MCF 10A (cell line): ENCODE measurements at places on chromosomes 3 and 15. TPM values are rescaled to one million over a fixed set of nuclear protein-coding genes. Genes with fewer than 3 reads are reported as not detected.

GRCh38 chr3:186525369-186526255 lies 18.6 kb downstream of the CRYGS start:
- H3K27ac ChIP-seq: no peak overlapping the region
- H3K4me3 ChIP-seq: no peak overlapping the region
- H3K4me1 ChIP-seq: peaks cover 6% of the 10 kb centered on the region

- no peak overlapping the region for H3K4me3 ChIP-seq
- H3K4me1 ChIP-seq: no peaks in the 10 kb centered on the region
- H3K36me3 ChIP-seq: no peaks in the 10 kb centered on the region
- H3K27me3 ChIP-seq: no peaks in the 10 kb centered on the region
- H3K27ac ChIP-seq: no peak overlapping the region
- no peak for DNase-seq
Measured at GRCh38 chr3:147712357-147712756, 303.2 kb downstream of the ZIC1 start.

DNA sequence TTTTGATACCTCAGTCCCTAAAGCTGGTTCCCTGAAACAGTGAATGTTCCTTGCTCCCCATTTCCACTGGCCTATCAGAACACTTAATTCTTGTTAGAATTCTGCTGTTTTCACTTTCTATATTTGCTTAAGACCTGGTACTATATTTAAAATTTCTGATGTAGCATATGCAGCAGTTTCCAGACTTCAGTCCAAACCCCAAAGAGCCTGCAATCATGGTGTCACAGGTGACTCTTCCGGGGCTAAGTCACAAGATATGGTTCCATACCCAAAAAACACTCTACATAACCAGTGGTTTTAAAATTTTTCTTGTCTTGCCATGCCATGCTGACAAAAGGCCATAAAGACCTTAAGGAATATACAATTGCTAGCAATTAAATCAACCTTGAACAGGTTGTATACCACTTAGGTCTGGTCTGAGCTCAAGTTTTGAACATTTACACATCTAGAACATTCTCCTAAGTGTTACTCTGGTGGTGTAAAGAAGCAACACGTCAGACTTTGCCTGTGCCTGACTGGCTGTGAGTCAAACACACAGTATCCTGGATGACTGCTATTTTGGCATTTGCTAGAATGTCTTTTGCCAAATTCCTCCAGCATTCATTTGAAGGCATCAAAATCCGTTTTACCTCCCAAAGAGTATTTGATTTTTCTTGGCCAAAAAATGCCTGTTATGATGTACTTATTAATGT lies 160.0 kb downstream of the FRMD5 start:
- no peak overlapping the region for H3K4me3 ChIP-seq
- H3K36me3 ChIP-seq: no peaks in the 10 kb centered on the region

- no peaks in the 10 kb centered on the region for H3K27me3 ChIP-seq
- H3K4me3 ChIP-seq: peak overlapping the region; percentile 71
- H3K36me3 ChIP-seq: peaks cover under 1% of the 10 kb centered on the region
- peak overlapping the region; percentile 82 for H3K27ac ChIP-seq
- peak; percentile 54 for DNase-seq
- peaks cover 36% of the 10 kb centered on the region for H3K4me1 ChIP-seq
Measured at GRCh38 chr3:194871864-194872668, 186.4 kb downstream of the FAM43A start.

GRCh38 chr3:45258317-45258716 lies 32.2 kb upstream of the TMEM158 start:
- no peak for DNase-seq
- H3K27ac ChIP-seq: no peak overlapping the region
- no peaks in the 10 kb centered on the region for H3K4me1 ChIP-seq
- H3K27me3 ChIP-seq: peaks cover 28% of the 10 kb centered on the region
- no peaks in the 10 kb centered on the region for H3K36me3 ChIP-seq

DNA sequence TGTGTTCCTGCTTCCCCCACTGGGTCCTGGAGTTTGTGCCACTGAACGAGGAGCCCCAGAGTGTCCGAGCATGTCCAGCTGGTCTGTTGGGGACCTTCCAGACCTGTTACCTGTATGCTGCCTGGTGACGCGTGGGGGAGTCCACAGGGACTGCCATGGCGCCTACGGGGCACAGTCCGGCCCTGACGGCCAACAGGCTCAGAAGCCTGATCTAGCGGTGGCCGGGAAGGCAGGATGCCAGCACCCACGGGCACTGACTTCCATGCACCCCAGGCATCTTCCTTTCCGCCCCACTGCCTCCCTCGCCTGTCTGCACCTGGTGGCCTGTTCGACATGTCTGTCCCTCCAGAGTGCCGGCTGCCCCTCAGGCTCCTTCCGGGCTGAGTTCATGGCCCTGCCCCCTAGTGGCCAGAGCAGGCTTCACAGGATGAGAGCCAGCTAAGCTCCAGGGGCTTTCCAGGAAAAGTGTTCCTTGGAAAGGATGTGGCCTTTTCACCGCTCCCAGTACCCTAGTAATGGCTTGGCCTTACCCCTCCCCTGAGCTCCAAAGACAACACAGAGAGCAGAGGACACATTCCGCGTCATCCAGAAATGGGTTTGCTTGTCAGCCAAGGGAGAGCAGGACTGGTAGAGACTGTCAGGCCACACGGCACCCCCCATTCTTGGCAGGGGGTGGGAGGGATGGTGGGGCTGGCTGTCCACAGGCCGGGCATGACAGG lies 35.7 kb downstream of the NGRN start:
- peaks cover 8% of the 10 kb centered on the region for H3K4me1 ChIP-seq
- H3K27ac ChIP-seq: no peak overlapping the region
- no peaks in the 10 kb centered on the region for H3K36me3 ChIP-seq
- H3K27me3 ChIP-seq: no peaks in the 10 kb centered on the region
- peak; percentile 68 for DNase-seq
- H3K4me3 ChIP-seq: no peak overlapping the region

- no peak for DNase-seq
- no peak overlapping the region for H3K27ac ChIP-seq
- H3K4me1 ChIP-seq: no peaks in the 10 kb centered on the region
- peaks cover 5% of the 10 kb centered on the region for H3K36me3 ChIP-seq
Measured at GRCh38 chr15:100560323-100560722, 31.6 kb upstream of the CERS3 start.

GRCh38 chr15:69599271-69599670 lies 146.7 kb downstream of the RPLP1 start:
- no peak overlapping the region for H3K4me3 ChIP-seq
- DNase-seq: no peak
- peaks cover 7% of the 10 kb centered on the region for H3K4me1 ChIP-seq
- no peak overlapping the region for H3K27ac ChIP-seq
- no peaks in the 10 kb centered on the region for H3K36me3 ChIP-seq
- H3K27me3 ChIP-seq: peaks cover 60% of the 10 kb centered on the region

- peak; percentile 80 for DNase-seq
- H3K27me3 ChIP-seq: peaks cover 20% of the 10 kb centered on the region
- H3K4me1 ChIP-seq: peaks cover 16% of the 10 kb centered on the region
- H3K4me3 ChIP-seq: no peak overlapping the region
- no peak overlapping the region for H3K27ac ChIP-seq
Measured at GRCh38 chr3:31275038-31275572, 257.6 kb upstream of the STT3B start.

GRCh38 chr3:141373768-141374526 lies 5.6 kb downstream of the ZBTB38 start:
- H3K27ac ChIP-seq: peak overlapping the region; percentile 42
- peaks cover 85% of the 10 kb centered on the region for H3K36me3 ChIP-seq
- H3K4me1 ChIP-seq: peaks cover 38% of the 10 kb centered on the region
- peak; percentile 77 for DNase-seq
- H3K4me3 ChIP-seq: no peak overlapping the region

DNA sequence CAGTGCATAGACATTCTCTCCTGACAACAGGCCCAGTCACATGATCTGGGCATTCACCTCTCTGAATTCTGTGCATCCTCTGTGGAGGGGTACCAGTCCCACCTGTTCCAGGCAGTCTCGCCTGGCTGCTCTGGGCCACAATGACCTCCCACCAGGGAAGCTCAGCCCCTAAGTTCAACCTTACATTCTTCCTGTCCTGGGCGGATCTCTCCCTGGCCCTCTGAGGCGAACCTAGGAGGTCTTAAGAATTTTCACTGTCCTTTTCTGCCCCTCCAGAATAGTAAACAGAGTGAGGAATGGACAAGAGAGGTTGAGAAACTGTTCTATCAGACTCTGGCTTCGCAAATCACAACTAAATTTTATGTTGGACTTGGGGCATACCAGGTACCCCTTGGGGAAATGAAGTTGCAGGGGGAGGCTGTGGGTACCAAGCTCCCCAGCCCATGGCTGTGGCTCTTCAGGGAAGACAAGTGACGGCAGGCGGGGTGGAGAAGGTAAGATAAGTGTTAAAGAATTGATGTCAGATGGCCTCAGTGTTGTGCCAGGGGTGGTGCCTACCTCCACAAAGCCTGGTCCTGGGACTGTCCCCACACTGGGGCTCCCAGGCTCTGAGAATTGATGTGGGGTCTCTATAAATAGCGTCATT lies 5.3 kb downstream of the SCN5A start:
- H3K36me3 ChIP-seq: peaks cover 5% of the 10 kb centered on the region
- no peak for DNase-seq
- H3K4me3 ChIP-seq: no peak overlapping the region
- H3K4me1 ChIP-seq: no peaks in the 10 kb centered on the region
- H3K27ac ChIP-seq: no peak overlapping the region
- H3K27me3 ChIP-seq: no peaks in the 10 kb centered on the region

DNA sequence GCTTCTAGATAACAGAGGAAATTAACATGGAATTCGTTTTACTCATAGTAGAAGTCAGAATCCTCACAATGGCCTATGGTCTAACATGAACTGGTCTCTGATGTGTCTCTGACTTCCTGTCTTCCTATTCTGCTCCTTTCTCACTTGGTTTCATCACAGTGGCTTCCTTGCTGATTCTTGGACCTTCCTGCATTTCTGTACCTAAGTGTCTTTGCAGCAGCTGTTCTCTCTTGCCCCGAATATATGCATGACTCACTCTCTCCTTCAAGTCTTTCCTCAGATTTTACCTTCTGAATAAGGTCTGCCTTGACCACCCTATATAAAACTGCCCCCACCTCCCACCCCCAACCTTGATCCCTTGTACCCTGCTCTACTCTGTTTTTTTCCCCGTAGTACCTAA lies 14.1 kb downstream of the ARL13B start:
- no peak overlapping the region for H3K4me3 ChIP-seq
- peak; percentile 17 for DNase-seq
- no peak overlapping the region for H3K27ac ChIP-seq
- H3K4me1 ChIP-seq: peaks cover 7% of the 10 kb centered on the region
- no peaks in the 10 kb centered on the region for H3K27me3 ChIP-seq

GRCh38 chr3:158776531-158776930 lies 25.3 kb upstream of the MFSD1 start:
- no peak for DNase-seq
- H3K4me1 ChIP-seq: no peaks in the 10 kb centered on the region
- H3K4me3 ChIP-seq: no peak overlapping the region
- H3K27me3 ChIP-seq: no peaks in the 10 kb centered on the region
- H3K36me3 ChIP-seq: no peaks in the 10 kb centered on the region

- H3K27me3 ChIP-seq: no peaks in the 10 kb centered on the region
- H3K27ac ChIP-seq: no peak overlapping the region
- H3K4me3 ChIP-seq: no peak overlapping the region
- H3K36me3 ChIP-seq: no peaks in the 10 kb centered on the region
- H3K4me1 ChIP-seq: peaks cover 35% of the 10 kb centered on the region
- DNase-seq: peak; percentile 55
Measured at GRCh38 chr3:46191730-46192129, 16.4 kb downstream of the CCR1 start.

DNA sequence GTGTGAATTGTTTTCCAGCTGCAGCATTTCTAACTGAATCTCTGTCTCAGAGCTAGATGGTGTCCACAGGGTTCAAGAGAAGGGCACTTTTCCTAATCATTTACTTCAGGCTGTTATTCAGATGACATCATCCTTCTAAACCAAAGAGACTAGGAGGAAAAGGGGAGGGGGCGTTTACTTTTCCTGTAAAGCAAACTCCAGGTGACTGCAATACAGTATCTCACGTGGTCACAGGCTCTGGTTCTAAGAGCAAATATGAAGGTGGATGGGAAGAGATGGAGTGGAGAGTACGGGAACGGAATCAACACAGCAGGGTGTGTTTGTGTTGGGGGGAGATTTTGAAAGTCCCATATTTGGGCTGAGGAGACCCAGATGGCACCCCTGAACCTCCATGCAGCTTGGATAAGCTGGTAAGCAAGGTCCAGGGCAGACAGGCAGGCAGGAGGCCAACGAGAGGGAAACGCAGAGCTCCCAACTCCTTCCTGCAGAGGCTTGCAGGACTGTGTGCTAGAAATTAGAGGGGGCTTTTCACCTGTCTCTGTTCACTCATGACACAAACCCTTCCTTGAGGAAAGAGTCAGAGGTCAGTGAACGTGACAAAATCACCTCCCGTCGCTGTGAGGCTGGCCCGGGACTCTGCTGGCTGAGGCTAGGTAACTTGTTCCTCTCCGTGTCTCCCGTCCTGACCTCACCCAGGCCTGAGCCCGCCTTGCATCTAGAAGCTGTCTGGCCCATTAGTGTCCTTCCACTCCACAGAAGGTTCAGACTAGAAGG lies 151.2 kb downstream of the OPA1 start:
- no peak for DNase-seq
- H3K36me3 ChIP-seq: no peaks in the 10 kb centered on the region
- no peaks in the 10 kb centered on the region for H3K4me1 ChIP-seq
- no peak overlapping the region for H3K4me3 ChIP-seq

HHATL gene
- not detected in 2 replicates for total RNA-seq

DNA sequence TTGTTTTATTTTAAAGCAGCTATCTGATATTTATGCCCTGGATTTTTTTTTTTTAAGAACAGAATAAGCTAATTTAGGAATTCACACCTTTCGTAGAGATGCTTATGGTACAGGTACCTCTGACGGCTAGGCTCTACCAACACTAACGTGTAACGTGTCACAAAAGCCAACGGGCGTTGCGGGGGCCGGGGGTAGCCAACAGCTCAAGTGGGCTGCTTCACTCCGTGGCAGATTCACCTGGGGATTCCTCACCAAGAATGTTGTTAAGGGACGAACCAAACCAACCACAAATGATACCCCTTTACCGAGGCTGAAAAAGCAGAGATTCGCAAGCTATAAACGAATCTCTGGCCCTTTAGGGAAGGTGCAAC lies 1.0 kb downstream of the TMCC1 start:
- H3K27ac ChIP-seq: peak overlapping the region; percentile 81
- no peaks in the 10 kb centered on the region for H3K27me3 ChIP-seq
- H3K36me3 ChIP-seq: peaks cover 5% of the 10 kb centered on the region

DNA sequence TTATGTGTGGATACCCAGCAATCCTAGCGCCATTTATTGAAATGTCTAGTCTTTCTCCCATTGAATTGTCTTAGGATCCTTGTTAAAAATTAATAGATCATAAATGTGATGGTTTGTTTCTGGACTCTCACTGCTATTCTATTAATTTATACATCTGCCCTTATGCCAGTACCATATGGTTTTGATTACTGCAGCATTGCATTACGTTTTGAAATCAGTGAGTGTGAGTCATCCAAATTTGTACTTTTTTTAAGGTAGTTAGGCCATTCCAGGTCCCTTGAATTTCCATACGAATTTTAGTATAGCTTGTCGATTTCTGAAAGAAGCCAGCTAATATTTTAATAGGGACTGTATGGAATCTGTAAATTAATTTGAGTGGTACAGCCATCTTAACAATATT lies 648.6 kb upstream of the ZNF385D start:
- no peak overlapping the region for H3K27ac ChIP-seq
- no peak overlapping the region for H3K4me3 ChIP-seq
- no peaks in the 10 kb centered on the region for H3K27me3 ChIP-seq
- peak; percentile 12 for DNase-seq

PSMD6 gene
- total RNA-seq: 62.7 and 66.0 TPM in 2 replicates
